ENCODE measurements at places on chromosomes 6 and 20.

DNA sequence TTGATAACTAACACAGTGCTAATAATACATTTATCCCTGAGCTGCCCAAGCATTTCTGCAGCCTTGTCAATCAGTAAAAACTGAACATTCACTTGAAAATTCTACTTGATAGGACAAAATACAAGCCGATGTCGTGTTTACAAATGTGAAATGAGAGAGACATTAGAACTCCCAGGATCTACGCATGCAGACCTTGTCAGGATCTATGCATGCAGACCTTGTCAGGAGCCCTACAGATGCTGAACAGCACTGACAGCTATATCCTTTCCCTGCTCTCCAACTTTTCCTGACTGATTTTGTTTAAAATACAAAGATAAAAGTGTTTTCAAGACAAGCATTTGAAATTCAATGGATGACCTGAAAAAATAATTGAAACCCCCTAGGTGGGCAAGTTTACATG lies 28.9 kb downstream of the INSM1 start:
- H3K4me3 ChIP-seq, result no peak overlapping the region
- no peak overlapping the region for H3K27ac ChIP-seq
- no peaks in the 10 kb centered on the region for H3K27me3 ChIP-seq
- peaks cover 9% of the 10 kb centered on the region for H3K36me3 ChIP-seq
- DNase-seq, result no peak
- no peaks in the 10 kb centered on the region for H3K4me1 ChIP-seq

DNA sequence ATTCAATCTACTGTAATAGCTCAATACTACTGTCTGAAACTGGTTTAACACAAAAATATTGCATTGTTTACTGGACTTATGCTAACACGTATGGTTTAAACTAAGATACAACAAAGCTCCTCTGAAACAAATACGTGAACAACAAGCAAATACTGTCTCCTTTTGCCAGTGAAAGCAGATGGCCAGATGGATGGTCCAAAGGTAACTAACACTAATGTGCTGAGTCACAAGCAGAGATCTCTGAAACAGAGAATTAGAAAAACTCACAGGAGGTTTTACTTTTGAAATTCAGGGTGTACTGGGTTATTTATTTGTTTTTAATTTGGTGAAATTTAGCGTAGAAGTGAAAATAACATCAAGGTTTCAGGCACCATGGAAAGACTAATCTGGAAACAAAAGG lies 124.3 kb upstream of the SOX4 start:
- no peaks in the 10 kb centered on the region for H3K36me3 ChIP-seq
- no peak overlapping the region for H3K27ac ChIP-seq
- H3K4me3 ChIP-seq, result no peak overlapping the region
- no peaks in the 10 kb centered on the region for H3K4me1 ChIP-seq
- no peak for DNase-seq

DNA sequence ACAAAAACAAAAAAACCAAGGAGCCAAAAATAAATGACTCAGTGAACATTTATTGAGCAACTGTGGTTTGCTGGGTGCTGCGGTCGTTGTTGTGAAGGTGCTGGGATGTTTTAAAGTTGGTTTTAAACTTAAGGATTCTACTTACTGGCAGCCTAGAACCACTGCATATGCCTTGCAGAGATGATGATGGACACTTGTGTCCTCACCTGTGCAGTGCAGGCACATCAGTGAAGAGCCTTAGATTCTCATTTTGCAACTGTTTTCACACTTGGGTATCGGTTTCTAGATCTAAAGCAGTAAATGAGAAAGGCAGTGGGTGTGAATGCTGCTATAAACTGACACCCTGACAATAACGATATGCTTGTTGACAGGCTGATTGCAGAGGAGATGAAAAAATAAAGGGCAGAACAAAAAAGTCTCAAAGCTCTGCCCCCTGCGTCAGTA lies 68.8 kb downstream of the UTRN start:
- peak overlapping the region; percentile 48 for H3K4me3 ChIP-seq
- H3K27ac ChIP-seq, result no peak overlapping the region
- H3K27me3 ChIP-seq, result no peaks in the 10 kb centered on the region
- peaks cover 80% of the 10 kb centered on the region for H3K4me1 ChIP-seq
- H3K36me3 ChIP-seq, result peaks cover 1% of the 10 kb centered on the region

DNA sequence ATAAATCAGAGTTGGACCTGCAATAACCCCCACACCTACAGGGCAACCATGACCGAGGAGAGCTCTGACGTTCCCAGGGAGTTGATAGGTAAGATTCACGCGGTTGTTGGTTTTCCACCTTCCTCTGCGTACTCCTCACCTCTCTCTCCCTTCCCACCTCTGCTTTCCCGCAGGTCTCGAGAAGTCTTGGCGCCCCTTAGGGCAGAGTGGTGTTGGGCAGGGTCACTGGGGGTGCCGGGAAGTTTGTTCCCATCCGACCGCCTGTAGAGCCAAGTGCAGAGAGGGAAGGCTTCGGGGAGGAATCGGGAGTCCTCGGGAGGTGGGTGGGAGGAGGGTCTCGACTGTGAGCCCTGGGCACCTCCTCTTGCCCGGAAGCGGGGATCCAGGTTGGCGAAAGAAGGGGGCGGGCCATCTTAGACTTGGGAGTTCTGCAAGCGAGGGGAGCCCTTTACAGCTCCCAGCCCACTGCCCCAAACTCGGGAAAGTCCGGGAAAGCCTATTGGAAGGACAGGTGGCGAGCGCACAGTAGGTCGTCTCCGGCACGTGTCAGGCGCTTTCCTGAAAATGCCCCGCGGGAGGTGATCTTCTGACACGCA lies 672 bp downstream of the CARMIL1 start:
- H3K27ac ChIP-seq, result no peak overlapping the region
- no peak for DNase-seq
- H3K27me3 ChIP-seq, result no peaks in the 10 kb centered on the region
- no peaks in the 10 kb centered on the region for H3K36me3 ChIP-seq
- peaks cover 29% of the 10 kb centered on the region for H3K4me1 ChIP-seq

DNA sequence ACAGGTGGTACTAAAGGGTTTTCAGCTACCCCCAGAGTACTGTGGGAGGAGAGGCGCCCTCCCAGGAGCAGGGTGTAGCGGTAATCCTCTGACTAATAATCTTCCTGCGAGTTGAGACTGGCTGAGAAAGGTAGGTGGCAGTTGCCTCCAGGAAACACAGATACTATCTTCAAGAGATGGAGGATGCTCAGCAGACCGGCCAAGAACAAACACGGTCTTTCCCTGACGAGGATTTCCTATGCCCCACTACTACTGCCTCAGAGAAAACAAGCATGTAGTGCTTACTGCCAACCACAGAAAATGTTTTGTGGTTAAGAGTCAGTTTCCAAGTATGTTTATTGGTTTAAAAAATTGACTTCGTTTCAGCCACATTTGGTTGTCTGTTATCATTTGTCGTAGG lies 26.8 kb downstream of the C6orf89 start:
- H3K27me3 ChIP-seq, result no peaks in the 10 kb centered on the region
- DNase-seq, result peak; percentile 72
- peaks cover 40% of the 10 kb centered on the region for H3K4me1 ChIP-seq
- peak overlapping the region; percentile 5 for H3K4me3 ChIP-seq
- peak overlapping the region; percentile 71 for H3K27ac ChIP-seq

- H3K4me3 ChIP-seq, result no peak overlapping the region
- DNase-seq, result no peak
- H3K36me3 ChIP-seq, result no peaks in the 10 kb centered on the region
- no peak overlapping the region for H3K27ac ChIP-seq
- no peaks in the 10 kb centered on the region for H3K27me3 ChIP-seq
Measured at GRCh38 chr6:37551867-37552266, 52.2 kb upstream of the CCDC167 start.

GRCh38 chr6:17280552-17281090 lies 540 bp upstream of the RBM24 start:
- H3K4me1 ChIP-seq, result peaks cover 10% of the 10 kb centered on the region
- H3K4me3 ChIP-seq, result peak overlapping the region; percentile 54
- H3K36me3 ChIP-seq, result no peaks in the 10 kb centered on the region
- H3K27ac ChIP-seq, result no peak overlapping the region
